ENCODE measurements at places on chromosomes 4 and X. TPM values are rescaled to one million over a fixed set of nuclear protein-coding genes. Genes with fewer than 3 reads are reported as not detected.

PDZD4 gene
- total RNA-seq, result 24.4 TPM

ARHGAP6 gene
- 47.1 TPM for total RNA-seq

ASB11 gene
- total RNA-seq, result not detected

TRAM1L1 gene
- total RNA-seq, result 0.83 TPM

RRH gene
- not detected for total RNA-seq

STBD1 gene
- 13.9 TPM for total RNA-seq

ERCC6L gene
- 0.16 TPM for total RNA-seq

PNMA3 gene
- not detected for total RNA-seq

MAGEA2B gene
- total RNA-seq, result not detected

IL3RA gene
- total RNA-seq, result 2.8 TPM

VSIG4 gene
- 213 TPM for total RNA-seq

MAMLD1 gene
- total RNA-seq, result 6.4 TPM

ETDB gene
- total RNA-seq, result not detected

LRAT gene
- 0.83 TPM for total RNA-seq

CPLX1 gene
- 1.7 TPM for total RNA-seq

SPP1 gene
- 47.8 TPM for total RNA-seq

KLHL4 gene
- total RNA-seq, result 2.2 TPM

CLNK gene
- total RNA-seq, result not detected

LRIT3 gene
- total RNA-seq, result 0.41 TPM

ZC4H2 gene
- total RNA-seq, result 18.9 TPM

AFF2 gene
- total RNA-seq, result 1.1 TPM

Data from sigmoid colon (tissue), 7 donors.